Activated T-cell treated with anti-CD3 and anti-CD28 coated beads, Interleukin-2, amount 50 U/mL, for 72 hours (primary cell): ENCODE measurements at places on chromosomes 1 and 21. TPM values are rescaled to one million over a fixed set of nuclear protein-coding genes. Genes with fewer than 3 reads are reported as not detected.
A peak's percentile ranks its signal among the peaks of the same experiment; 100 is the strongest.

Gene CCDC190
- total RNA-seq: not detected

Gene MSH4
- total RNA-seq: 0.99 TPM

Gene ADAMTS4
- 7.7 TPM for total RNA-seq

Gene SMCP
- total RNA-seq: not detected

Gene PLA2G5
- not detected for total RNA-seq

Gene FAM89A
- total RNA-seq: 17.4 TPM

Gene PTGFR
- not detected for total RNA-seq

DNA sequence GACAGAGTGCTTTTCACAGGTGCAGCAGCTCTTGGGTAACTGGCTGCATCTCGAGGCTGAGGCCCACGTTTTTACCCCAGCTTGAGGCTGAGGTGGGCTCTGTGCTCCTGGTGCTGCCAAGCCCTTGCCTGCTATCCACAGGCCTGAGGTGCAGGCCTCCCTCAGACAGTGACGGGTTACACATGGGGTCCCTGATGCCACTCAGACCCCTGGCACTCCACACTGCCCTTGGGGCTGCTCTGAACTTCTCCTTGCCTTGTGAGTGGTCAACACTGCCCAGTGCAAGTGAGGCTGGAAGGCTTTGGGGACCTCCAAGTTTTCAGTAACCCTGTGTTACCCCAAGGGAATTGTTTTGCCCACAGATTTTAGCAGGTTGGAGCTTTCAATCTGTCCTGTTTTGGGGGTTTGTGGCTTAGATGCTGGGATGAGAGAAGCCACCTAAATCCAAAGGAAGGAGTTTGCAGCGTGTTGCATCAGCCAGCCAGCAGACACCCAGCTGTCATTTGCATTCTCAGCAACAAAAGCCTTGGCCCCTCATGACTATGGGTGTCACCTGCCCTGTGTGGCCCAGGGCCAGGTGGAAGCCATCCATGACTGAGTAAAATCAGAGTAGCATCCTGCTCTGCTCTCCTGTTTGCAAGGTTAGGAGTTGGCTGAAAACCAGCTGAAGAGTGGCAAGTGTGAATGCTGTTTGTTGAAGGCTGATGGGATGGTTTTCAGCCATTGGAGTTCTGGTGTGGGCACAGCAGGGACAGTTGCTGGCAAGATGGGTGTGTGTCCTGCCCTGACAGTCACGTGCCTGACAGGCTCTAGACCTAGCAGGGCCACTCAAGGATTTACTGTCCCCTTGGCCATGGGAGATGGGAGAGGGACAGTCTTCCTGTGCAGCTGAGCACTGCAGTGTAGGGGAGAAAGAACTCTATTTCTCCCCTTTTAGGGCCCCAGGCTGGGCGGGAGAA lies 3.2 kb downstream of the RNF187 start:
- peak overlapping the region; percentile 96 for H3K4me3 ChIP-seq
- H3K36me3 ChIP-seq: peaks cover 34% of the 10 kb centered on the region
- peaks cover 33% of the 10 kb centered on the region for H3K4me1 ChIP-seq
- H3K27ac ChIP-seq: peak overlapping the region; percentile 94

DNA sequence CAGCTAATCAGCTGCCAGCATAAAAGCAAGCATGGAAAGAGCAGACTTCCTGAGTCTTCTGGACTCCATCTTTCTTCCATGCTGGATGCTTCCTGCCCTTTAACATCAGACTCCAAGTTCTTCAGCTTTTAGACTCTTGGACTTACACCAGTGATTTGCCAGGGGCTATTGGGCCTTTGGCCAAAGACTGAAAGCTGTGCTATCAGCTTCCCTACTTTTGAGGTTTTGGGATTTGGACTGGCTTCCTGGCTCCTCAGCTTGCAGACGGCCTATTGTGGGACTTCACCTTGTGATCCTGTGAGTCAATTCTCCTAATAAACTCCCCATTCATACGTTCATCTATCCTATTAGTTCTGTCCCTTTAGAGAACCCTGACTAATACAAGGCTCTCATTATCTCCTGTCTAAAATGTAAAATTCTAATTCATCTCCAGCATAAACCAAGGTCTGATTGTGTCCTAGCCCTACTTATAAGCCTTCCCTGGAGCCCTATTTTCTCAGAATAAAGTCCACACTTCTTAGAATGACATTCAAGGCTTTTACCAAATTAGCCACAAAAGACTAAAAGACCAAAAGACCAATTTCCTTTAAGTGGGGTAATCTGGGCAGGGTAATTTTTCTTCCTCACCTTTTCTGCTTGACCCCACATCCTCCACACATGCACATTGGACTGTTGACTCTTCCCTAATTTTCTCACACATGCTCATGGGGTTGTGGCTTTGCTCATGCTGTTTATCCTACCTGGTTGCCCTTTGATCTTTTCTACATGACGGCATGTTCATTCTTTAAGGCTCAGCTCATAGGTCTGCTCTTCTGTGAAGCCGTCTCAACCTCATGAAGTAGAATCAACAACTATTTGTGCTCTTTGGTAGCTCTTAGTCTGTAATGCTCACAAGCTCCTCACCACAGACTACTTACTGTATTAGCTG lies 18.1 kb upstream of the ENAH start:
- peaks cover 13% of the 10 kb centered on the region for H3K27me3 ChIP-seq
- DNase-seq: no peak
- H3K4me3 ChIP-seq: no peak overlapping the region
- H3K36me3 ChIP-seq: no peaks in the 10 kb centered on the region
- no peak overlapping the region for H3K27ac ChIP-seq

DNA sequence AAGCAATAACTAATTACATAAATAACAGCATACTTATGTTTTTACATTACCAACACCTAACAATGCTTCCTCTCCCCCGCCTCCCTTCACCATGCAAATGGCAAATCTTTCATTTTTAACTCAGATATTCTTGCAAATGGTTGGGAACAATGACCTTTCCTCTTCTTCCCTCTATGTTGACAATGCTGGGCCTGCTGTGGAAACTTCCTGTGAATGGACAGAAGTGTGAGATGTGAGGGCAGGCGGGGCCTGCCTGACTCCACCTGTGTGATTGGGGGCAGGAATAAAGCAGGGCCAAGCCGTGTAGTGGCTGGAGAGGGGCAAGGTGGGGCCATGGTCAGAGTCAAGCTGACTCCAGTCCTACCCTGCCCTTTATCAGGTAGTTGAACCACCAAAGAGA lies 289.6 kb downstream of the RPS6KC1 start:
- H3K4me1 ChIP-seq: no peaks in the 10 kb centered on the region
- no peak for DNase-seq
- H3K4me3 ChIP-seq: no peak overlapping the region
- H3K36me3 ChIP-seq: no peaks in the 10 kb centered on the region
- no peaks in the 10 kb centered on the region for H3K27me3 ChIP-seq
- H3K27ac ChIP-seq: no peak overlapping the region

- no peak overlapping the region for H3K27ac ChIP-seq
- H3K36me3 ChIP-seq: no peaks in the 10 kb centered on the region
- no peak overlapping the region for H3K4me3 ChIP-seq
These were observed 84.5 kb upstream of the BCL10 start for GRCh38 chr1:85360730-85361493.

GRCh38 chr1:55044617-55045397 lies 5.5 kb downstream of the PCSK9 start:
- no peaks in the 10 kb centered on the region for H3K36me3 ChIP-seq
- H3K4me1 ChIP-seq: peaks cover 7% of the 10 kb centered on the region
- H3K27ac ChIP-seq: no peak overlapping the region

- no peak overlapping the region for H3K27ac ChIP-seq
- no peak overlapping the region for H3K4me3 ChIP-seq
- H3K27me3 ChIP-seq: no peaks in the 10 kb centered on the region
- peaks cover 36% of the 10 kb centered on the region for H3K4me1 ChIP-seq
- no peaks in the 10 kb centered on the region for H3K36me3 ChIP-seq
- DNase-seq: no peak
These were observed 234.5 kb upstream of the C1orf105 start for GRCh38 chr1:172185996-172186395.

GRCh38 chr1:179877586-179878265 lies at the start of gene TOR1AIP2:
TSS of gene TOR1AIP2 (minus strand) at chr1:179877803. CDS start at chr1:179852665, 25,138 bp downstream.
- H3K27me3 ChIP-seq: no peaks in the 10 kb centered on the region
- DNase-seq: peak; percentile 91
- H3K4me3 ChIP-seq: peak within 1 kb of the TSS; percentile 84
- H3K4me1 ChIP-seq: peaks cover 63% of the 10 kb centered on the region
